ENCODE measurements at places on chromosomes 3 and 15. TPM values are rescaled to one million over a fixed set of nuclear protein-coding genes. Genes with fewer than 3 reads are reported as not detected.

- no peak overlapping the region for H3K4me3 ChIP-seq
- H3K27me3 ChIP-seq, result no peaks in the 10 kb centered on the region
- no peak overlapping the region for H3K27ac ChIP-seq
- DNase-seq, result no peak
- no peaks in the 10 kb centered on the region for H3K4me1 ChIP-seq
Observed at GRCh38 chr3:60847791-60848190, 403.5 kb downstream of the FHIT start.

- H3K4me1 ChIP-seq, result no peaks in the 10 kb centered on the region
- no peaks in the 10 kb centered on the region for H3K27me3 ChIP-seq
- no peaks in the 10 kb centered on the region for H3K36me3 ChIP-seq
- H3K27ac ChIP-seq, result no peak overlapping the region
- DNase-seq, result no peak
Observed at GRCh38 chr3:55797084-55797483, 310.0 kb upstream of the WNT5A start.

- DNase-seq, result no peak
- no peaks in the 10 kb centered on the region for H3K27me3 ChIP-seq
- H3K4me1 ChIP-seq, result peaks cover 10% of the 10 kb centered on the region
- peaks cover 3% of the 10 kb centered on the region for H3K36me3 ChIP-seq
- H3K27ac ChIP-seq, result no peak overlapping the region
Observed at GRCh38 chr3:10017636-10018292, 8.5 kb upstream of the FANCD2 start.

DNA sequence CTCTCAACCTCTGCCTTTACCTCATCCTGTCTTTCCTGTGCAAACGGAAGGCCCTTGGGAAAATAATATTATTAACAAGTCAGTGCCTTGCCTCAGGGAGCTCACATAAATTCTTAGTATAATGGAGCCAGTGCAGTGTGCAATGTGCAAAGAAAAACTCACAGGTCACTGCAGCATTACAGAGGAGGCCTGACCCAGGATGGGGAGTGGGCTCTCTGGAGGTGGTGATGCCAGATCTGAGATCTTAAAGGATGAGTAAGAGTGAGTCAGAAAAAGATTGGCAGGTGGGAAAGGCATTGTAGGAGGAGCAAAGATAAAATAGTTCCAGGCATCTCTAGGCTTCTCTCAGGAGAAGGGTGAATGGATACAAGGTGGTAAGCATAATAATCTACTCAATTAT, 185.6 kb upstream of the ADAMTS9 start:
- H3K4me3 ChIP-seq, result no peak overlapping the region
- no peak for DNase-seq
- H3K4me1 ChIP-seq, result peaks cover 10% of the 10 kb centered on the region
- H3K36me3 ChIP-seq, result no peaks in the 10 kb centered on the region

Gene SMCO1
- total RNA-seq, result not detected

Gene GRK7
- not detected for total RNA-seq
